ENCODE measurements at places on chromosomes 2 and 18.

DNA sequence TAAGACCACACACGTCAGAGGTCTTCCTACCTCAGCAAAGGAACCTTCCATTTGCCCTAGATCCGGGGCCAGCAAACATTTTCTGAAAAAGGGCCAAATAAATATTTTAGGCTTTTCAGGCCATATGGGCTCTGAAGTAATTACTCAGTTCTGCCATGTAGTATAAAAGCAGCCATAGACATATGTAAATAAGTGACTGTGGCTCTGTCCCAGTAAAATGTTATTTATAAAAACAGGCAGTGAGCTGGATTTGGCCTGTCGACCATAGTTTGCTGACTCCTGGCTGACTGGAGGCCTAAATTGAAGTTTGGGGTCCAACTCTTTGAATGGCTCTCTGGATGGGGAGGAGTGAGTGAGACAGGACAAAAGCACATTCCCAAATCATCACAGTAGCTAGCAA, 49.5 kb downstream of the ABCB11 start:
- no peak for DNase-seq

- no peak for DNase-seq
These were observed 54.4 kb upstream of the CELF4 start for GRCh38 chr18:37619964-37620363.

GRCh38 chr2:235270956-235271355, 222.9 kb upstream of the AGAP1 start:
- DNase-seq: peak; percentile 96

DNA sequence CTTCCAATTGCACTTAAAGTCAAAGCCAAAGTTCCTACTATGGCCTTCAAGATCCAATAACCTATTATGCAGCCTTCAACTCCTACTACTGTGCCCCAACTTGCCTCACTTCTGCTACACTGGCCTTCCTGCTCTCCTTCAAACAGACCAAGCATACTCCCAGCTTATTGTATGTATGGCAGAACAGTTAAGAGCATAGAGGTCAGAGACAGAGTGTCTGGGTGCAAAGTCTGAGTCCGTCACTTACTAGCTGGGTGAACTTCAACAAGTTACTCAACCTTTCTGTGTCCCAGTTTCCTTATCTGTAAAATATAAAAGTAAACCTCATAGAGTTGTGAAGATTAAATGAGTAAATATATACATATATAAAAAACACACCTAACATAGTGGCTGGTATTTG, 37.2 kb downstream of the YES1 start:
- no peak for DNase-seq

- no peak for DNase-seq
These were observed 493.7 kb upstream of the VRK2 start for GRCh38 chr2:57552885-57553284.

DNA sequence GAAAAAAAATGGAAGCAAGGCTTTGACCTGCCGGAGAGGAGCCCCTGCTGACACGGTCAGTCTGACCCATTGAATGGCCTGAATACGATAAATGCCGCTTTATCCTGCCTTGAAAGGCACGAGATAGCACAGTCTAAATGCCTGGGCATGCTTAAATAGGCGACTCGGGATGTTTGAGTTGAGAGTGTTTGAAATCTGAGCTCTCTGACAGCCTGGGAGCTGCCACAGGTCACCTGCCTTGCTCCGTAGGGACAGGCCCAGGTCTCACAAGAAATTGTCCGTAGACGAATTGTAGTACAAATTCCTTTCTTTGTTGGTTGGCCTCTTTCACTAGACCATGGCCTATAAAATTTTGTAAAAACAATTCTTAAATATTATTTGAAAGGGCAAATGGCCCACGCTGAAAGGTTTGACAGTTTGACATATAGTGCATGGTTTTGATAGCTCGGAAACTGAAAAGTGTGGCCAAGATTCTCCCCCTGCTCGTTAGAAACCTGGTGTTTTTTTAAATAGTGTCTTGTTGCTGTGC, 72.8 kb downstream of the MEIS1 start:
- DNase-seq: no peak

- DNase-seq: no peak
These were observed 36.7 kb downstream of the MCFD2 start for GRCh38 chr2:46878886-46879285.

GRCh38 chr18:74241426-74241825, 50.3 kb downstream of the CYB5A start:
- no peak for DNase-seq

GRCh38 chr18:3525870-3526420, 76.0 kb downstream of the TGIF1 start:
- peak; percentile 95 for DNase-seq

GRCh38 chr2:54574107-54574859, 118.2 kb downstream of the SPTBN1 start:
- DNase-seq: peak; percentile 49

DNA sequence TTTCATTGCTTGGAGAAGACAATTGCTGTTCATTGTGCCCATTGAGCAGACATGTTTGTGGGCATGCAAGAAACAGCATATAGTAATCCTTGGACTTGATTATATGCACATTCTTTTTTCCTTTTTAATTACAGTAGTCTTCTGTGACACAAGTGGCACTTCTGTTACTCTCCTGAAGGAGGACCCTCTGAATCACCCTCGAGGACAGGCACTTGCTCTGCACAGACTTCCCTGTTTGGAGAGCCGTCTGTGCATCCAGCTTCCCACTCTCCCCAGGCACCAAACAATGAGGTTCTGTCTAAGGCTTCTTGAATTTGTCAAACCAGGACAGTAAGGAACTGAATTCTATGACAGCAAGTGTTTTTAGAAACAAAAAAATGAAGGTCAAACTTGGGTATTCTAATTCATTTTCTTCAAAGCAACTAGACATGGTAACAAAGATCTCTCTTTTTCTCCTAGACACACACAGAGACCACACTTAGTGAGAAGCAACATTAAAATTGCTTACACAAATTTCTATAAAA, 844.6 kb upstream of the ID2 start:
- no peak for DNase-seq

DNA sequence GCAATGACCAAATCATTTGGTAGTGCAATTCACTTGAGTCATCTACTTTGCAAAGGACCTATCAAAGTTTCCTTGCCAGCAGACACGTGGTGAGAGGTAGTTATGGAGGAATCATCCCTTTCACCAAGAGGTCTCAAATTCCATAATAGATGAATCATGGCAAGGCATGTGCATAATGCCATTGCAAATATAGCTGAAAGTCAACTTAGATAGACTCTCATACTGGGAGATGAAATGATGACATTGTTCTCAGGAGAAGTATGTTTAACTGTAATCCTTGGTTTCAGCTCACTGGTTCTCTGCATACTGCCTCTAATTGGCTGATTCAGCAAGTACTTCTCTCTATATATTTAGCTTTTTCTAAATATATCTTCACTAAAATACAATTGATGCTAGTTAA, 57.2 kb downstream of the CALCRL start:
- DNase-seq: no peak

- DNase-seq: peak; percentile 87
These were observed 63.0 kb downstream of the REEP1 start for GRCh38 chr2:86274265-86274917.

DNA sequence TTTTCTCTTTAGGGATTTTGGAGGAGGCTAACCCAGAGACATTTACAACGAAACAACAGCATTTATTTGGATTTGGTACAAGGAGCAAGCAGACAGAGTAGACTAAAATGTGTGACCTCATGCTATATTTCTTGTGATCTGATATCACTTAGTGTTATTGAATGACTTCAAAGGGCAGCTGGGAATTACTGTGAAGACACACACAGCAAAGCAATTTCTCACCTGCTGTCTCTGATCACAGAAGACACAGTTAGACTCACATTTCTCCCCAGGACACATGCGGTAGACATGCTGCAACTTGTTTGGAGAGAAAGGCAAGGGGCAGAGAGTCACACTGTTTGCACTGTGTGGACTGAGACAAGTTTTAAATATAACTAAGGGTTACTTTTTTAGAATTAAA, 67.5 kb downstream of the LTBP1 start:
- DNase-seq: no peak

GRCh38 chr2:168852481-168852880, 37.7 kb downstream of the SPC25 start:
- no peak for DNase-seq

DNA sequence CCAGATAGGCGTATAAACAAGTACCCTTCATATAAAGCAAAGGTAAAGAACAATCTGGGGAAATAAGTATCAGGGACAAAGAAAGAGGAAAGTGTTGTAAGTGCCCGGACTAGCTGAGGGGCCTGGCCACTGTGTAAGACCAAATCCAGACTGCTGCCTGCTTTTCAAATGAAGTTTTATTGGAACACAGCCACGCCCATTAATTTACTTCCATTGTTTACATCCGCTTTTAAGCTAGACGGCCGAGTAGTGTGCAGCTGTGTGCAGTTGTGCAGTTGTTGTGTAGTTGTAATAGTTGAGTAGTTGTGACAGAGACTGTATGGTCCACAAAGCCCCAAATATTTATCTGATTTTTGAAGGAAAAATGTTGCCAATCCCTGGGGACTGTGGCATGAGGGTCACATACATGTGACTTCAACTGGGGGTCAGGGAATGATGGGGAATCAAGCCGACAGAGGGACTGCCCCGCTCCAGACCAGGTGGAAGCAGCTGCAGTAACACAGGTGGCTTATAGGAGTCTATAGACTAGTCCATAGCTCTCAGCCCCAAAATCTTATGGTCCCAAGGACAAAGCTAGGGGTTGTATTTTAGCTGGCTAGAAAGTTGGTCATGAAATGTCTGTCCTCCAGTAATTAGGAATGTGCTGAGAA, 30.0 kb downstream of the FHL2 start:
- DNase-seq: no peak

DNA sequence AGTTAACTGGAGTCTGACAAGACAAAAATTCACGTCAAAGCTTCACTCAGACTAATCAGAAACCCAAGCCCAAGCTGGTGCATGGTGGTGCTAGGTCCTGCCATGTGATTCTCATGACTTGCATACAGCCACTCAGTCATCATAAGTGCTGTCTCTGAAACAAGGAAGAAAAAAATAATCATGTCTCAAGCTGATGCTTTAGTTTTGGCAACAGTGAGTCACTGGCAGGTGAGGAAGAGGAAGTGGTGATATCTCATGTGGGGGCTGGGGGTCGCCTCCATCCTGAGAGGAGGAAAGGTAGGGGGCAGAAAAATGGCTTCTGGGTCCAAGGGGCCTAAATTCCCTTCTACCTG, 136.3 kb downstream of the TMEM163 start:
- peak; percentile 9 for DNase-seq

GRCh38 chr2:67974559-67975430, 88.0 kb downstream of the C1D start:
- DNase-seq: peak; percentile 22
